ENCODE measurements at places on chromosomes 3 and 15.
A peak's percentile ranks its signal among the peaks of the same experiment; 100 is the strongest.

DNA sequence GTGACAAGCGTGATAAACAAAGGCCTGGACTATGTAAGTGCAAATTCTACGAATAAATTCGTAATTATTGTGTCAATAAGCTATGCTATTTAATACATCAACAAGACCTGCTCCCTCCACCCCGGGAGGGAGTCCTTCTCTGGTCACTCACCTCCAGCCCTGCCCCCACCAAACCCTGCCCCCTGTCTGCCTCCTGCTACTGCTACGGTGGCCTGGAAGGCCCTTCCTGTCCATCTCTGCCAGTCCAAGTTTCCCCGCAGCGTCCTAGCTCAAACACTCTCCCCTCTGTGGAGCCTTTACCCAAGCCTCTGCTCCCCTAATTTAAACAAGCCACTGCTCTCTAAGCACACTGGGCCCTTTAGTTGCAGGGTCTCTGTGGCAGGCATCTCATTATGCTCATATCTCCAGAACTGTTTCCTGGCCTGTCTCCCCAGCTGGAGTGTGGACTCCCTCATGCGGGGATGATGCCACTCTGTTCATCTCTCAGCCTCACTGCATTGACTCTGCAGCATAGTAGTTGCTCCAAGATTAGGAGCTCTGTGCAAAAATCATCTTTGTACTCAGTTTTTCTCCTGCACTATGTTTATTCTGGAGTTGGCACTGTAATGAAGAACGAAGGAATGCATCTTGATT is 241.2 kb downstream of the NTRK3 start:
- no peak for DNase-seq

DNA sequence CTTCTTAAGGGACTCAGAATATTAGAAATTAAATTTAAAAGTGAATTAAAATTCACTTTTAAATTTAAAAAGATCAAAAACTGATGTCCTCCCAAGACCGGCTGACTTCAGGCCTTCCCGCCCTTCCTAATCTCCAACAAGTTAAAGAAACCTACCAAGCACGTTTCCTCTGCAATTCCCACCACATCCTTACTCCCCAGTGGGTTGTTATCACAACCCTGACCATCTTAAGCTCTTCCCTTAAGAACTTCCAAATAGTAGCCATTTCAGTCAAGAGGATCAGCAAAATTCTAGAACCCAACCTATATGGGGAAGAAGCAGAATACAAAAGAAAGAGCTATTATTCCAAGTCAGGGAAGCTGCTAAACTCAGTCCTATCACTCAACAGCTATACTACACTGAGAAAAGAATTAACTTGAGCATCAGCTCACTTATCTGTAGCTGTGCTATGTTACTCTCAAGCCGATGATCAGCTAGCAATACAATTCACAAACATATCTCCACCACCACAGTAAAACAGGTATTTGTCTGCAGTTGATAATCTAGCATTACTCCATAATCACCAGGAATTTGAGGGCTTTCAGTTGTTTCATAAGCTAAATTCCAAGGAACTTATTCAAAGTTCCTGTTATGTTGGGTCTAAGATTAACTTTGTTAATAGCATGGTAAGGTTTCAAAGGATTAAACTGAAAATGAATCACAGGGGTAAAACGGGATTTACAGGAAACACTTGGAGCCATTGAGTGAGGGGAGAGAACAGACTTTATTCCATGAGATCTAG is 14.3 kb downstream of the ABCC5 start:
- DNase-seq, result no peak

DNA sequence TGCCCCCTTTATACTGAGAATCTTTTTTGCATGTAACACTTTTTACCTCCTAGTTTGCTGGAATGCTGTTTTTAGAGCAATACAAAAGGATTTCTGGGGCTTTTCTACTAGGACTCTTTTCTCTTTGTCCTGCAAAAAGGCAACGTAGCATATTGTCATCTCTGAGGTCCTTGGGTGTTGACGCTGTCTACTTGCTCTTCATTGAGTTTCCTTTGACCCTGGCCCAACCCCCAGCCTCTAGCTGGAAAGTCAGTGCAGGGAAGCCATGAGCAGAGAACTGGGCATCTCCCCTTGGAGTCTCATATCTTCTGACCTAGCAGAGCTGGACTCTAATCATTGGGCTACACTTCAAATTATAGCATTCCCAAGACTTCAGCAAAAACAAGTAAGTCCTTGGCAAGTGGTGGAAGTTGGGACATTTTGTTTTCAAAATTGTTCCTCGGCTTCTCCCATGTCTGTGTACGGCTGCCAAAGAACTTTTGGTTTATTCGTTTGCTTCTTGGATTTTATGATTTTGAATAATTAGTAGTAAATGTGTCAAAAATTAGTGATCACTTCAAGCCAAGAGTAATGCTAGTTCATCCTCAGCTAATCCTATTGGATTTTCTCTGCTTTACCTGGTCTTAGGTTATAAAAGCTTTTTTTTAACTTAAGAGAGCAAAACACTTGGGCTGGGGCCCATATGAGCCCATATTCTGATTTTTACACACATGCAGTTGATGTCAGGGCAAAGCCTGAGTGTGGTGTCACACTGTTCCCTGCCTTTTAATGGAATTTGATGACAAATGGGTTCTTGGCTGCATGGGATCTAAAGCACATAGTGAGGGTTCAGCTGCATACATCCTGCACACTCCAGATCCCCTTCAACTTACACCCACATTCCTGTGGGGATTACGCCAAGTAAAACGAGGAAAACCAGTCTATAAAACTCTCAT is 419.5 kb upstream of the C2CD4B start:
- no peak for DNase-seq

GRCh38 chr3:6418485-6418884 is 442.4 kb upstream of the GRM7 start:
- no peak for DNase-seq

DNA sequence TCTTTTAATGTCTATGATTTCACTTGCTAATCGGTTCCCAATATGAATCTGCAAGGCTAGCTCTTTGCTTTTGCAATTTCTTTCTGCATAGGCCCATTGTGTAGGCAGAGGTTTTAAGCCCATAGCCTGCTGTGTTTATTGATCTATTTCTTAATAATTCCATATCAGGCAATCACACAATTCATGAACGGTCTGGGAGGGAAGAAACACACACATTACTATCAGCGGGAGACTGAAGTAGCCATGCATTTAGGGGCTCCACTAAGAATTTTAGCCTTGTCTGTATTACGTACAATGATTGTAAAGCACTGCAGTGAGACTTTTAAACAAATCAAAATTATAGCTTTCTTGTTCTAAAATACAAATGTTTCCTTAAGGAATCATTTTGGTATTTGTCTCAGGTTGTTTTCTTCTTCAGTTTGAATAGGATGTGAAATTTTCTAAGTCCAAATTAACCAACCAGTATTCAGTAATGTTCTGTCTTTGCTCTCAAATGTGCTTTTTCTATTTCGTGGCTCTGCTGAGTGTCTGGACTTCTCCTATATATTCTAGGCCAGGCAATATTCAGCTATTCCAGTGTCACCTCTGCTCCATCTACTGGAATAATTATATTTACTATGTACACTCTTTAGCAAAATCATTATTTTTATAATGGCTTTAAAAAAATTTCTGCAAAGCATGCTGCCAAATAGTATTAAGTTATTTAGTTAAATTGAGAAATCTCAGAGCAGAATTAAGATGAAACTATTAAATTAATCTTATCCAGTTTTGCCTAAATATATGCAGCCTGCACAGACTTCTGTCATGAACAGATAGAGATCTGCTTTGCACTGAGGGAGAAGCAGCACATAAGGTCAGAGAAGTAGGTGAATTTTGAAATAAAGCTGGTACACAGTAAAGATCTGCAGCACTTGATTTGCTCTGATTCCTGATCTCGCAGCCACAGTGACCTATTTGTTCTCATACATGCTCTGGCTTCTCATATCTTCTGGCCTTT is 103.0 kb upstream of the NAALADL2 start:
- DNase-seq, result no peak

- DNase-seq, result no peak
These were observed 499.1 kb downstream of the MAGI1 start for GRCh38 chr3:65539616-65540015.

- DNase-seq, result no peak
These were observed 70.4 kb downstream of the FOXP1 start for GRCh38 chr3:71513081-71513480.

DNA sequence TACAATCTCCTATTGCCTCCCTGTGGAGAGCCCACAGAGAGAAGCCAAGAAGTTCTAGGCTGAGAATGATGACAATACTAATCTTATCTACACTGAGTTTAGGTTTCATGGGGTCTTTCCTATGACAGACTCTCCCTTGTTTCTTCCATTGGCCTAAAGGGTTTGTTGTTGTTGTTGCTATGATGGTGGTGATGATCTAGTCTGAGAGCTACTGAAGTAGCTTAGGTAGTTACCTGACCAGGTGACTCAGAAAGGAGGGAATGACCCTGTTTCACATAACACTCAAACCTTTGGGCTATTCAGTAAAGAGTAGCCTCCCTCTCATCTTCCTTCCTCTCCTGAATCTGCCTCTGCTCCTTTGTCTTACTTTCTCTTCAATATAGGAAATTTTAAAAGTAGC is 170.2 kb downstream of the GMNC start:
- no peak for DNase-seq

- DNase-seq, result no peak
These were observed 75.1 kb downstream of the SLC12A8 start for GRCh38 chr3:125137358-125138033.

DNA sequence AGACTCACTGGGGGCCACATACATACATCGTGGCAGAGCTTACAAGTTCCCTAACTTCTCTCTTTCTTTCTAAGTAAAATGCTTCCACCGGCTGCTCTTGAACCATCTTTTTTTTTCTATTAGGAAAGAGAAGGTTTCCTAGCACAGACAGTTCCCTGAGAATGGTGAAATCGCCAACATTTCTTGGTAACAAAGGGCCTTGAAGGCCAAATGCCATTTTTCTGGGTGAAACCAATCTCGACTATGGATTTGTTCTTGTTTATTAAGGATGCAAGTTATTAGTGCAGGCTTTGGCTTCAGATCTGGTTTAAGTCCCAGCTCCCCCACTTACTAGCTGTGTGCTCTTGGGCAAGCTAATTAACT is 3.0 kb downstream of the LMCD1 start:
- DNase-seq, result no peak

- DNase-seq, result no peak
These were observed 5.0 kb downstream of the BCL2A1 start for GRCh38 chr15:79965846-79966630.

GRCh38 chr3:185337231-185337816 is 25.6 kb upstream of the MAP3K13 start:
- DNase-seq, result no peak

- no peak for DNase-seq
These were observed 39.2 kb downstream of the ACAA1 start for GRCh38 chr3:38097446-38098375.

DNA sequence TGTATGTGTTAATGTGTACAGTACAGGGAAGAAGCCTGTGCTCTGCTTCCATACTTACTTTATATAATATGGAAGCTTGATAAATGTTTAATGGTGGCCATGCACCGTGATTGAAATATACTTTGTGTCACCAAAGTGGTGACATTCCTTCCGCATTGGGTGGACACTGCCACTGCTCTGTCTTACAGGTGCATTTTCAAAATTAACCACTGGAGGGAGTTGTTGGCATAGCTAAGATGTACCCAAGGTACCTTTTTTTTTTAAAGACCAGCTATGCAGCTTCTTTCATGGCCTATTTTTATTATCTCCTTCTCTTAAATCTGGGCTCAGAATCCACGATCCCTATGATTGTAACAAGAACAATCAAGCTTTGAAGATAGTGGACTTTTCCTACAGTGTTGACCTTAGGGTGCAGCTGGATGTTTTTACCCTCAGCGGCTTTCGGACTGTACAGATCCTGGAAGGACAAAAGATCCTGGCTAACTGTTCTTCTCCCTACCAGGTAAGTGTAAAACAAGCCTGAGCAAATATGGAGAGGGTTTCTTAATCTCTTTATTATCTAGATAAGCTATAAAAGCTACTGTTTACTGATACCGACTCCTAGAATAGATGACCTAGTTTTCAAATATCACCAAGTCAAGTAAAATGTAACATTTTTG is 21.6 kb upstream of the PAK6 start:
- DNase-seq, result peak; percentile 64

- no peak for DNase-seq
These were observed 629.1 kb downstream of the MECOM start for GRCh38 chr3:169034401-169034800.

DNA sequence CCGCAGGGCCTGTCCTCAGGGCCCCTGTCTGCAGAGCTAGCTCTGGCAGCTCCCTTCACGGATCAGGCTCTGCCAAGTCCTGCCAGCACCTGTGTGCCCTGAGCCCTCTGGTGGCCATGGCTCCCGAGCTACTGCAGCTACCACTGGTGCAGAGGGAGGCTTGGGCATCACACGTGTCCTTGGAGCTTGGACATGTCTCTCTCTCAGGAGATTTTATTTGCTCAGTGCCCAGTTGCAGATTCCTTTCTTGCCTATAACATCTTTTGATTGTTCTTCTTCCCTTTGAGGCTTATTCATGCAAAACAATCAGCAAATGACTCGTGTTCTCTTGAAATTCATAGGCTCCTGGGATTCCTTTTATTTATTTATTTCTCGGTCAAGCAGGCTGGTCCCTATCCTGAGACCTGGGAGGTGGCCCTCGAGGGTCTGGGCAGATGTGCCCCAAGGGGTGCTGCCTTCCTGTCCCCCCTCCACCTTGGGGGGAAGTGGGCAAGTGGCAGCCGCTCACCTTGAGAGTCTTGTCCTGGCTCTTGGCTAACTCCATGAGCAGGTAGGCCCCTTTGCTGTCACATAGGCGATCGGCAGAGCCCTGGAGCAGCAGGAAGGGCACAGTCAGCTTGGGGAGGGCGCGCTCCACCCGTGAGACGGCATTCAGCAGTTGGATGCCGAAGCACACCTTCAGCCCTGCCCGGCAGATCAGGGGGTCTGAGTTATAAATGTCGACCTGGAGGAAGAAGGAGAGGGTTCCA is 21.9 kb downstream of the ABTB1 start:
- DNase-seq, result peak; percentile 74

DNA sequence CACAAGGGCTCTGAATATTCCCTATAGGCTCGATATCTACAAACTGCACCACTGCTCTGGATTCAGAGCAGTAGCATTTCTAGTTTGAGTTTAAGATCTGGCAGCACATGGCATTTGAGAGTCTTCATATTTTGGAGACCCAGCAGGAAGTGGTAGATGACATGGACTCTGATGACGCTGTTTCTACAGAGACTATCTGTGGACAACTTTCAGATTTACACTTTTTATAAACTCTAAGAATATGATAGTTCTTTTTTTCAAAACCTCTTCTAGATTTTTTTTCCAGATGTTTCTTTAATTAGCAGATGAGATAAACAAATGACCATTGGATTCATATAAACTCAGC is 35.8 kb downstream of the ARMC8 start:
- DNase-seq, result no peak

DNA sequence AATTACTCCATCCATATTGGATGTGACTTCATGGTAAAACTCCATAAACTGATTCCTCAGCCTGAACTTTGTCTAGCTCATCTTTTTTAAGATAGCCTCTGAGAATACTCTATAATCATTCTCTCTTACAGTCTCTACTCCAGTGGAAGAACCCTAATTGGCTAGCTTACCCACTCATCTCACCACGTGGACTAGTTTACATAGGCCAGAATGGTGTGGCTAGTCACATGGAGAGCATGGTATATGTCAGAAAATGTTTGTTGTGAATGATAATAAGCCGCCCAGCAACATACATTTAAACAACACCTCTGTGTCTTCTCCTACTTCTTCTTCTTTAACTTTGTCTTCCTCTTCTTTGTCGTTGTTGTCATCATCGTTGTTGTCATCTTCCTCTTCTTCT is 389.2 kb upstream of the LRRC3B start:
- DNase-seq, result no peak
